ENCODE measurements at places on chromosomes 16 and 17.
A peak's percentile ranks its signal among the peaks of the same experiment; 100 is the strongest.

GRCh38 chr17:38701504-38702165 is 3.4 kb upstream of the MLLT6 start:
- peak; percentile 72 for DNase-seq

DNA sequence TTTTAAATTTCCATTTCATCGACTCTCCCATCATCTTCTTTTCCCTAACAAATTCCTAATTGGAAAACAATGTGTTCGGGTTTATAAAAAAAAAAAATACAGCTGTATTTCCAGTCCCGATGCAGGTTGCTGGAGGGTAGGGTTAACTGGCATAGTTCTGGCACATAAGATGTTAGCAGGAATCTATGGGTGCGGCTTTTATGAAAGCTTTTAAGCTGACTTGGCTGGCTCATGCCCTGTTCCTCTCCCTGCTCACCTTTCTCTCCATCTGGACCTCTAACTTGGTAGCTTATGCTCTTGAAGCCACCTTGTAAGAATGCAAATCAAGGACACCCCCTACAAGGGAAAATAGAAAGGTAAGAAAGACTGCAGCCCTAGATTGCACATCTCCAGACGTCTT is 33.2 kb upstream of the KCNJ2 start:
- DNase-seq = no peak

- DNase-seq = no peak
Measured at GRCh38 chr17:14840616-14841231, 424.4 kb downstream of the PMP22 start.

GRCh38 chr16:48081656-48082055 is 74.1 kb downstream of the ABCC12 start:
- no peak for DNase-seq

DNA sequence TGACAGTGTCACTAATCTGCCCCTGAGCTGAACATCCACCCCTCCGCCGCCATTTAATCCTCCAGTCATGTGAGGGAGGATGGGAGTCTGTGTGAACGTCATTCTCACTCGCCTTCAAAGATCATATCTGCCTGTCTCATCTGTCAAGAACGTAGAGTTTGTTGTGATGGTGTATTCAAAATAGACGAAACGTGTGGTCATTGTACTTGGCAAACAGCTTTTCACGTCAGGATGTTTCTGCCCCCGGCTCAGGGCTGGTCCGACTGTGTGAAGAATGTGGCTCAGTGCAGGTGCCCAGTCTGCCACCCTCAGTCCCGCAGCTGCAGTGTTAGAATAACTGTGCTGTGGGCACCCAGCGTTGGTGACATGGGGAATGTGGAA is 148.0 kb downstream of the KCNJ12 start:
- no peak for DNase-seq

GRCh38 chr17:7851438-7852261 is 3.2 kb upstream of the TMEM88 start:
- DNase-seq = peak; percentile 73

DNA sequence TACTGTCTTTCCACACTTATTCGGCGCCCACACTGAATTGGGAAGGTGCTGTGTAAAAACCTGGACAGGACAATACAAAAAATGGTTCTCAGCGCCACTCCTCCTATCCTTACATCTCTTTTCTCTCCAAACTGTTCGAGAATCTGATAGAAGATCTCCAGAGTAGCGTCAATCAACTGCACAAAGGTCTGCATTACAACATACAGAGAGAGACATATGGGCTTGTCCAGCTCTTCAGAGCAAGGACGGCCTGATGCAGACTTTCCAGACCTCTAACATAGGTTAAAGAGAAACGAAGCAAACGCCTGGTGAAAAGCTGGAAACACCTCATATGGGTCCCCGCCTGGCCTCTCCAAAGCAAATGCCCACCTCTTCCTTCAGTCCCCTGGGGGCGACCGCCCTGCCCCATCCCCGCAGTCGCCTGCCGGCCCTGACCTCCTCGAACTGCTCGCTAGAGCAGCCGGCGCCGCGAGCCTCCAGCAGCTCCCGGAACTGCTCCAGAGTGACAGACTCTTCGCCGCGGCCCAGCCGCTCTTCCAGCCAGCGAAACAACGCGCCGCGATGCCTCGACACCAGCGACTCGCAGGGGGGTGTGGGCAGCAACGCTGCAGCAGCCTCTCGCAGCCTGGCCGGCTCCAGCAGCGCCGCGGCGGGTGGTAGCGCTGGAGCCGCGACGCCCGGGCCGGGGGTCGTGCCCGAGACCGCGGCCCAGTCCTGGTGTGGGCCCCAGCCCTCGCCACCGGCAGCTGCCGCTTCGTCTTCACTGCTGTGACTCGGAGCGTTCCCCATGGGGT is 526 bp downstream of the ZZEF1 start:
- no peak for DNase-seq

- no peak for DNase-seq
Measured at GRCh38 chr16:50812876-50813466, 71.1 kb downstream of the CYLD start.

GRCh38 chr17:17834974-17835373 is 1.8 kb downstream of the SREBF1 start:
- DNase-seq = no peak

DNA sequence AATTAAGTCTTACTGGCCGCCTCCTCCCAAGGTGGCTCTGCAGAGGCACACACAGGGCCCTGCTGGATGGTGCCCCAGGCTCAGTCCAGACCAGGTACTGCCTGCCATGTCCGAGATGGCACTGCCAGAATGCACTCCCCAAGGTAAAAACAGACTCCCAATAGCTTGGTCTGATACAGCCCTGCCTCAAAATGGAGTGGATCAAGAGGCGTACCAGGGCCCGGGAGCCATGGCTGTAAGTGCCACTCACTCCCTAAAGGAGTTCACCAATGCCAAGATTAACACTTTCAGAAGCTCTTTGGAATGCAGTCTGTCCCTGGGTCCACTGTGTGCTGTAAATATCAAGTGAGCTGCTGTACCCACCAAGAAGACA is 576 bp upstream of the MYO18A start:
- no peak for DNase-seq

GRCh38 chr17:36144014-36144413 is 32.4 kb downstream of the TBC1D3B start:
- no peak for DNase-seq

DNA sequence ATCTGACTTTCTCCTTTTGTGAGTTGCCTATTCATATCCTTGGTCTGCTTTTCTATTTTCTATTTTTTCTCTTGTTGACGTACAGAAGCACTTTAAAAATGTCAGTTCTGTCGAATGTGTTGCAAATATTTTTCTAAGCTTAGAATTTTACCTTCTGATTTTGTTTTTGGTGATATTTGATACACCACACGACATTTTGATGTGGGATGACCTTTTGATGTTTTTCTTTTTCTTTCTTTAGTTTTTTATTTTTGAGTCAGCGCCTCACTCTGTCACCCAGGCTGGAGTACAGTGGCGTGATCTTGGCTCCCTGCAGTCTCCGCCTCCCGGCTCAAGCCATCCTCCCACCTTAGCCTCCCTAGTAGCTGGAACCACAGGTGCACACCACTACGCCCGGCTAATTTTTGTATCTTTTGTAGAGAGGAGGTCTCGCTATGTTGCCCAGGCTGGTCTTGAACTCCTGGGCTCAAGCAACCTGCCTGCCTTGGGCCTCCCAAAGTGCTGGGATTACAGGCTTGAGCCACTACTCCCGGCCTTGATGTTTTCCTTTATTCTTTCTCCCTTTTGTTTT is 39.6 kb downstream of the WSB1 start:
- no peak for DNase-seq

DNA sequence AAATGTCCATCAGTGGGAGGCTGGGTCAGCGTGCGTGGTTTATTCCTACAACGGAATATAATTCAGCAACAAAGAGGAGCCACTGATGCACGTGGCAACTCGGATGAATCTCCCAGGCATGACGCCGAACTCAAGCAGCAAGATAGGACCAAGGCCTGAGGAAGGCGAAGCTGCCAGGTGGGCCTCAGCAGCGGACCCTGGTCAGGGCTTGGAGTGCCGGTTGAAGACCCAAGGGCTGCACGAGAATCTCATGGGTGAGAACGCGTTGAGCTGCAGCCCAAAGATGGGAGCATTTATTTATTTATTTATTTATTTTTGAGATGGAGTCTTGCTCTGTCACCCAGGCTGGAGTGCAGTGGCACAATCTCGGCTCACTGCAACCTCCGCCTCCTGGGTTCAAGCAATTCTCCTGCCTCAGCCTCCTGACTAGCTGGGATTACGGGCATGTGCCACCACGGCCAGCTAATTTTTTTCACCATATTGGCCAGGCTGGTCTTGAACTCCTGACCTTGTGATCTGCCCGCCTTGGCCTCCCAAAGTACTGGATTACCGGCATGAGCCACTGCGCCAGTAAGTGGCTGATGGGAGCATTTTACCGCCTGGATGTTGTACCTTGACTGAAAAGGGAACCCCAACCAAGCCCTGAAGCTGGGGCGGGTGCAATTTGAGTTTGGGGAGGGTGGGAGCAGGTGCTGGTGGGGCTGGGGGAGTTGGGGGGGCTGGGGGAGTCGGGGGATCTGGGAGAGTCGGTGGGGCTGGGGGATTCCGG is 18.1 kb upstream of the BAHCC1 start:
- DNase-seq = no peak

DNA sequence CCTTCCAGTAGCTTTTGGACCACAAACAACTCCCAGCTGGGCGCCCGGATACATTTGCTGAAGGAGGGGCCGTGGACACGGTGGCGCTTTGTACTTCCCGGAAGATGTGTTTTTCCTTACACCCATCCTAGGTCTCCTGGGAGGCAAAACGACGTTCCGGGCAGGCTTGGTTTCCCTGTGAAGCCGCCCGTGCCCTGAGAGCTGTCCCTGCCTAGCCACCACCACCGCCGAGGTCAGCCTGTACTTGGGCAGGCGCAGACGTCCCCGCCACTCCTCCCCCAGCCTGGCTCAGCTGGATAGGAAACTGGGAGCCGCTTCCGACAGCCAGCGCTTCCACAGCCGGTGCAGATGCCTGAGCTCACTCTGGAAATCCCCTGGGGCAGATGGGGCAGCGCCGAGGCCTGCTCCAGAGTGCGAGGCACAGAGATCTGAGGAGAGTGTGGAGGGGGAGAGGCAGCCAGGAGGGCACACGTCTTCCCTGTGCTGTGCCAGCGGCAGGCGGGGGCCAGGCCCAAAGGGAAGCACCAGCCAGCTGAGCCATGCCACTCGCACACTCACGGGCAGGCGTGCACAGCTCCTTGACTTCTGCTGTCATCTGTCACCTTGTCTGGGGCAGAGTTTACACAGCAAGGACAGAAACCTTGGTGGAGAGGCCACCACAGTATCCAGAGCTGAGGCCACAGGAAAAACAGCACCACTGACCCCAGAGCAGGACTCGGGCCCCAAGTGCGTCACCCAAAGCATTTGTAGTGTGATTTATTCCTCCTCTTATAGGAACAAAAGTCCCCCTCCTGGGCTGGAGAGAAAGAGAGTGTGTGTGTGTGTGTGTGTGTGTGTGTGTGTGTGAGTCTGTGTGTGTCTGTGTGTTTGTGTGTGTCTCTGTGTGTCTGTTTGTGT is 3.0 kb downstream of the RHBDF2 start:
- no peak for DNase-seq

GRCh38 chr17:29291163-29291752 is 2.7 kb downstream of the NUFIP2 start:
- DNase-seq = no peak

GRCh38 chr16:22618842-22619241 is 108.2 kb downstream of the NPIPB5 start:
- no peak for DNase-seq

DNA sequence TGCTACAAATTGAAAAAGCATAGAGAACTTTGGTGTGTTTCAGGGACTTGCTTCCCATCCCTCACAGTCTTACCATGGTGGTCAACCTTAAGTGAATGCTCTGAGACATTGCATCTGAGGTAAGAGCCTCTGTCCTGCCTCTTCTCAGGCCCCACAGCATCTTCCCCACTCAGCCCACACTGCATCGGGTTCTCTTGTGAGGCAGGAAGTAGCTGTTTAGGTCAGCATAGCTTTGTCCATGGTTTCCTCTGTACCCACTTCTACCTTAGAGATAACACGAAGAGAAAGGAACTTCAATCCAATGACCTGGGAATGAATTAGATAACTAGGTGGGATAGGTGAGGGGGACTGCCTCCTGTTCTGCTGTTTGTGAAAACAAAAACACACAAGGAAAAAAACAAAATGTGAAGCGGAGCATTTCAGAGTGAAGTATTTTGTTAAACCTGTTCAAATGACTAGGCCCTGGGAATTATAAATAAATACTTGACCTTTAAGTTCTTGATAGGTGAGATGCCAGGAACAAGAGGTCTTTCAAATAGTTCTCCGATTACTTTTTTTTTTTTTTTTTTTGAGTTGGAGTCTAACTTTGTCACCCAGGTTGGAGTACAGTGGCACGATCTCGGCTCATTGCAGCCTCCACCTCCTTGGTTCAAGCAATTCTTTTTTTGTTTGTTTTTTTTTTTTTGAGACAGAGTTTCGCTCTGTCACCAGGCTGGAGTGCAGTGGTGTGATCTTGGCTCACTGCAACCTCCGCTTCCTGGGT is 17.7 kb downstream of the SOCS7 start:
- DNase-seq = no peak

GRCh38 chr17:82357394-82357793 is 1.7 kb upstream of the TEX19 start:
- no peak for DNase-seq

GRCh38 chr17:70813355-70813930 is 644.1 kb downstream of the KCNJ2 start:
- no peak for DNase-seq

DNA sequence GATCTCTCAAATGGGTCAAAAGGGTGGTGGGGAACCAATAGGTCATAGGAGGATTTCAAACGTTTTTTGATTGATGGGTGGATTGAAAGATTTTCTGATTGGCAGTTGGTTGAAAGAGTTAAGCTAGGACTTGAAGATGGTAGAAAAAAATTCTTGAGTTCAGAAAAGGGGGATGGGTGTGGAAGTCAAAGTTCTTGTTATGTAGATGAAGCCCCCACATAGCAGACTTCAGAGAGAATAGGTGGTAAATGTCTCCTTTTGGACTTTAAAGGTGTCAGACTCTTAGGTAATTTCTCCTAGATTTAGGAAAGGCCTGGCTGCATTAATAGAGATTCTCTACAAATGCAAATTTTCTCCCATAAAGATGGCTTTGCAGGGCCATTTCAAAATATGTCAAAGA is 163.3 kb downstream of the HS3ST4 start:
- DNase-seq = no peak

GRCh38 chr16:2692251-2692947 is 10.1 kb downstream of the KCTD5 start:
- DNase-seq = no peak

DNA sequence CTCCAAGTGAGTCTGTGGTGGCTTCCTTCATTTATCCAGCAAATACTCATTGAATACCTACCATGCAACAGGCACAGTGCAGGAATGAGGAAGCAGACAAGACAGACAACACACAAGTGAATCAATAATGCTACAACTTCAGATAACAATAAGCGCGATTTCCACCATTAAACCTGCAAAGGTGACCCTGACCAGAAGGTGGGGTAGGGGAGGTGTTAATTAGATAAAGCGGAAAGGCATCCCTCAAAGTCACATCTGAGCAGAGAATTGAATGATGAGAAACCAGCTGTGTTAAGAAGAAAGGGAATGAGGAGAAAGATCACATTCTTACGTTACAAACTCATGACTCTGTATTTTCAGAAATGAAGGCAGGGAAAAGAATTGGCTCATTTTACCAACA is 26.3 kb downstream of the ZZEF1 start:
- no peak for DNase-seq

GRCh38 chr16:87198881-87199280 is 118.3 kb downstream of the C16orf95 start:
- DNase-seq = no peak
